ENCODE measurements at places on chromosomes 12 and 14.

GRCh38 chr14:96574633-96575632, 72.8 kb downstream of the PAPOLA start:
- DNase-seq, result no peak

DNA sequence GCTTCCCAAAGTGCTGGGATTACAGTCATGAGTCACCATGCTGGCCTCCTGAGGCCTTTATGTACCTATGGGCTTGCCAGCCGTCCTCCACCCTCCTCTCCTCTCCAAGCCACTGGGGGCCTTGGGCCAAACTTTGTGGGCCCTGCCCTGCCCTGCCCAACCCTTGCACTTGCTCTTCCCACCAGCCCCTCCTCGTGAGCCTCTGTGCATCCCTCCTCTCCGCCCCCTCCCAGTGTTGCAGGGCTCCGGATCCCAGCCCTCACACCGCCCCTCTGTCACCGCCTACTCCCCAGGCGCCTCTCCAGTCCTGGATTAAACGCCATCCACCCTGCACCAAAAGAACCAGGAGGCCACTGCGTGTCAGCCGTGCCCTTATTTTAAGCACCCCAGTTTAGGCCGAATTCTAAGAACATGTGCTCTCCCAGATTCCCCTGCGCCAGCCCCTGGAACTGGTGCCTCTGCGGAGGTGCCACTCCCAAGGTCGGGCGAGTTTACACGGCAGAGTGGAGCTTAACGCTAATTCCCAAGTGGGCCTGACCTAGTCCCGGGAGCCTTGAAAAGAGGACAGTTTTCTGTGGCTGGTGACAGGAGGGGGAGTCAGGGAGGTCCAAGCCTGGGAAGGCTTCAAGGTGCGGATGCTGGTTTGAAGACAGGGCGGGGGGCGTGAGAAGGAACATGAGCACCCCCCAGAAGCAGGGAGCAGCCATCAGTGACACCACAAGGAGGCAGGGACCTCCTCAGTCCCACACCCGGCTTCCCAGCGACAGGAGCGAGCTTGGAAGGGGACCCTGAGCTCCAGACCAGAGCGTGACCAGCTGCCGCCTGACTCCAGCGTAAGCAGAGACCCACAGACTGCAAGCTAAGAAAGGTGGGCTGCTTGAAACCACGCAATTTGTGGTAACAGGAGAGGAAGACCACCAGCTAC, 21.2 kb upstream of the CDCA4 start:
- DNase-seq, result no peak

GRCh38 chr12:52813885-52814709, at the start of gene KRT4:
KRT4 (minus strand) TSS chr12:52814116; CDS start chr12:52814058, 58 bp downstream.
- no peak for DNase-seq

- DNase-seq, result no peak
Measured at GRCh38 chr12:102549691-102550090, 69.3 kb upstream of the IGF1 start.

GRCh38 chr12:9944391-9944790, 12.2 kb upstream of the CLEC2A start:
- DNase-seq, result no peak

GRCh38 chr14:69048456-69048855, 69.4 kb upstream of the ACTN1 start:
- no peak for DNase-seq
